ENCODE measurements at places on chromosomes 5 and 9.

DNA sequence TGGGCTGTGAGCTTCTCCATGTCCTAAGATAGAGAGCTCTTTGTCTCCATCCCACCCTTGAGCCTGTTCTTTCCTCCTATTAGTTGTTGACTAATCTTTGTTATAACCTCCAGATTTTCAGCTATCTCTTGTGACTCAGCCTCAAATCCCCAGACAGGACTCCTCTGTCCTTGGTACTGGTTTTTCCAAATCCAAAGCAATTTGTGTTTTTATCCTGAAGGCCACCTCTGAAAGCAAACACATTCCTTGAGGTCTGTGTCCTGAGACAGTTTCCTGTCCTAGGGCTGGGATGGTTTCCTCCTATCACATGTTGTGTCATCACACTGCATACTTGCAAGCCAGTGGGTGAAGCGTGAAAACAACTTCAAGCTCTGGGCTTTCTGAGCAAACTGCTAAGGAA, 8.5 kb downstream of the TNC start:
- DNase-seq, result no peak

DNA sequence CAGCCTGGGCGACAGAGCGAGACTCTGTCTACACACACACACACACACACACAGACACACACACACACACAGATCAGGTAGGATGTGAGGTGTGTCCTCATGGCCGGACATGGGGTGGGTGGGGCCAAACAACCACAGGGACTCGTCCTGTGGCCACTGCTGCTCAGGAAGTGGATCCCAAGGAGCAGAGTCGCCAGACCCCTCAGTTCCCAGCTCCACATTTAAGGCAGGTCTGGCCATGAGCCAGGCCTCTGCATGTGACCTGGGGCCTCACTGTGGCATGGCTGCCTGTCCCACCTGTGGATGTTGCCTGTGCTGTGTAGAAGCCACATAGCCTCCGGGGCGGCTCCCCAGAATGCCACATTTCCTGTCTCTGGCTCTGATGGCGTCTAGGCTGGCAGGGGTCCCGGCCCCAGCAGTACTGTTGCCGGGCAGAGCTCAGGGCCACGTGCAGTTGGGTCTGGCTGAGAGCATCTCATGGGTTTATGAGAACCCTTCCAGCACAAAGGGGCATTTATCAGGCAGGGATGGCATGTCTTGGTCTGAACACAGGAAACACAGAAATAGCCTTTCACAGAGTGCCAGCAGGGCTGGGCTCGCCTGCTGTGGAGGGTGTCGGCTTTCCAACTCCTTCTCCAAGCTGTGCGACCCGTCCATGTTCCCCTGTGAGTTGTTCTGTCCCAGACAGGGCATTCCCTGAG, 9.9 kb upstream of the NINJ1 start:
- DNase-seq, result no peak

DNA sequence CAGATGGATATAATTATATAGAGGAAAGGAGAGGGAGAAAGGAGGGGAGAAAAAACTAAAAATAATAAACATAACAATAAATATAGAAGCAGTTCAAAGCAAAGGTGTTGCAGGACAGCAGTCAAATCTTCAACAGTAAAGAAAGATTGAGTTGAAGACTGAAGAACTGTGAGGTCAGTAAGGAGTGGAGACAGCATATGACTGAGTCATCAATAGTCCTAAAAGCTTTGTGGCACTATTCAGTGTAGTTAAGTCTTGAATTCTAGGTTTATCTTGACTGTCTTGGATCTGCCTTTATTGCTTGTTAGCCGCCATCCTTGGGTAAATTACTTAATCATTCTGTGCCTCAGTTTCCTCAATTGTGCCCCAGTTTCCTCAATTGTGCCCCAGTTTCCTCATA, 137.0 kb downstream of the MRPS30 start:
- DNase-seq, result no peak

DNA sequence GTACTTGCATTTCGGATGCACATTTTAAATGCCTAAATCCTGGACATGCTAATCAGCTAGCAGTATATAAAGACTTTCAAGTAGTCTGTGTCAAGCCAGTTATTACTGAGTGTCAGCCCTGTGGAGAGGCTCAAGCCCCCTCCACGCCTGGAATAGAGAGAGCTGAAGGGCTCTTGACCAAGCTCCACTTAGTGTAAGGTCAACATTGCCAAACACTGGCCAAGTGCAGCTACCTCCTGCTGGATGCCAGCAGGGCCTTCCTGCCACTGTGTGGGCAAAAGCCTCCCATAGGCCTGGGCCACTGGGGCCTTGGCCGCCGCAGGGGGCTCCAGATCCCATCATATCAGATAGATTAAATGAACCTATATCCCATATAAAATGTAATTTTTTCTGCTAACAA, 239.4 kb upstream of the PANK3 start:
- DNase-seq, result no peak

- no peak for DNase-seq
These were observed 71.1 kb downstream of the TNC start for GRCh38 chr9:115046824-115047223.

DNA sequence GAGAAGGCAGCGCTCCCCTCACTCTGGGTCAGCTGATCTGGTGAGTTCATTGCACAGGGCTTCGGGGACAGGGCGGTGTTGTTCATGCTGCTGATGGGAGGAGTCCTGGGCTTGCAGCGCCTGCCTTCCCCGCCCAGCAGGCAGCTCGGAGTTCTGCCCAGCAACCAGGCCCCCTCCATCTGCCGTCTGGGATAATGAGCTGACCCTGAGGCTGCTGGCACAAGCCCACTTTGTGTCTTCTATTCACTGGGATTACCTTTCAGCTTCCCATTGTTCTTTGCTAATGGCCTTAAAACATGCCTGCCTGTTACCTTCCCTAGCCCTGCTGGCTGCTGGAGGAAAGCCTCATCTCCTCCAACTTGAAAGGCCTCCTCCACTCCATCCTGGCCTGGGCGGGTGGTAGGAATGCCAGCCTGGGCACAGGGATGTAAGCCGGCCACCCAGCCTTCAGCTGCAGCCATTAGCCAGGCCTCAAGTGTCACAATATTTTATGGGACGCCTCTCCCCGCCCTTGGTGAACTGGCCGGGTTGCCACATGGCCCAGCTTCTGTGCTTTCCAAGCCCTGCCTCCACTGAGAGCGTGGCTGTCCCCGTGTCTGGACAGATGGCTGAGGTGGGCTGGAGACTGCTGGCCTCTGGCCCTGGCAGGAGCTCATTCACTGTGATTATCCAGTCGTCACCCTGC, 70.4 kb downstream of the GADD45G start:
- no peak for DNase-seq

GRCh38 chr5:107655831-107656230, 14.9 kb downstream of the EFNA5 start:
- no peak for DNase-seq

DNA sequence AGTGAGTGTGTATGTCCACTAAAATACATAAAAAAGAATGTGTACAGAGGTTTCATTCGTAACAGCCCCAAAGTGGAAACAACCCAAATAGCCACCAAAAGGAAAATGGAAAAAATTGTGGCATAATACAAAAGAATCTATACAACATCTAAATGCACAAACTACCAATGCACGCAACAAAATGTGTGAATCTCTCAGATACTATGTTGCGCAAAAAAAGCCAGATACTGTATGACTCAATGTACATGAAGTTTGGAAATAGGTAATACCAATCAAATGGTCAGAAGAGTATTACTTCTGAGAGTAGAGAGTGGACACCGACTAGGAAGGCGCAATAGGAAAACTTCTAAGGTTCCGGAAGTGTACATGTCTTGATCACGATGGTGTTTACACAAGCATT, 2.4 kb downstream of the XPA start:
- no peak for DNase-seq
